ENCODE measurements at places on chromosomes 3 and 15. TPM values are rescaled to one million over a fixed set of nuclear protein-coding genes. Genes with fewer than 3 reads are reported as not detected.

CHRNA5 gene
- 4.3 TPM for total RNA-seq

TFG gene
- 72.8 TPM for total RNA-seq

BDH1 gene
- 33.1 TPM for total RNA-seq

DOCK3 gene
- 0.66 TPM for total RNA-seq

ISLR gene
- total RNA-seq, result 49.2 TPM

ARNT2 gene
- 7.0 TPM for total RNA-seq

CD96 gene
- 8.2 TPM for total RNA-seq

DNA sequence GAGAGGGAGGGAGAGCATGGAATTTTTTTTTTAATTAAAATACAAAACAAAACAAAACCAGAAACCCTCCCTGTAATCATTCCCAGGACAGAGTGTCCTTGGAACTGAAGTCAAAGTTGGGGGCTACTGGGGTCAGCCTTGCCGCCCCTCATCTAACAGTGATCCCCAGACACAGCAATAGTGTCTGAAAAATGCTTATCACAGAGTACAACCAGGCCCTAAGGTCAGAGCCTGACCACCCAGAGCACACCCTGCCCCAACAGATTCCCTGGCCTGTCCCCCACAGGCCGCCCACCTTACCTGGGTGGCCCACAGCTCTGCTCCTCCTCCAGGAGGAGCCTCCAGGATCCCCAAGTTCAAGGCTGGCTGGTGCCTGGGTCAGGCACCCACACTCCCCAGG lies 101.6 kb upstream of the LINGO1 start:
- no peak overlapping the region for H3K27ac ChIP-seq
- H3K4me1 ChIP-seq, result no peaks in the 10 kb centered on the region
- no peaks in the 10 kb centered on the region for H3K27me3 ChIP-seq
- no peaks in the 10 kb centered on the region for H3K36me3 ChIP-seq
- H3K4me3 ChIP-seq, result no peak overlapping the region

GRCh38 chr3:129619726-129620162 lies 13.3 kb upstream of the PLXND1 start:
- H3K27me3 ChIP-seq, result no peaks in the 10 kb centered on the region
- H3K36me3 ChIP-seq, result no peaks in the 10 kb centered on the region
- no peak overlapping the region for H3K4me3 ChIP-seq
- no peaks in the 10 kb centered on the region for H3K4me1 ChIP-seq

GRCh38 chr15:77017761-77018720 lies 23.1 kb downstream of the PSTPIP1 start:
- H3K27me3 ChIP-seq, result no peaks in the 10 kb centered on the region
- no peaks in the 10 kb centered on the region for H3K36me3 ChIP-seq
- no peaks in the 10 kb centered on the region for H3K4me1 ChIP-seq
- DNase-seq, result no peak
- no peak overlapping the region for H3K4me3 ChIP-seq

- H3K36me3 ChIP-seq, result no peaks in the 10 kb centered on the region
- no peak for DNase-seq
- no peak overlapping the region for H3K27ac ChIP-seq
- H3K4me3 ChIP-seq, result no peak overlapping the region
- H3K27me3 ChIP-seq, result no peaks in the 10 kb centered on the region
Measured at GRCh38 chr3:114974387-114974786, 172.7 kb downstream of the ZBTB20 start.

DNA sequence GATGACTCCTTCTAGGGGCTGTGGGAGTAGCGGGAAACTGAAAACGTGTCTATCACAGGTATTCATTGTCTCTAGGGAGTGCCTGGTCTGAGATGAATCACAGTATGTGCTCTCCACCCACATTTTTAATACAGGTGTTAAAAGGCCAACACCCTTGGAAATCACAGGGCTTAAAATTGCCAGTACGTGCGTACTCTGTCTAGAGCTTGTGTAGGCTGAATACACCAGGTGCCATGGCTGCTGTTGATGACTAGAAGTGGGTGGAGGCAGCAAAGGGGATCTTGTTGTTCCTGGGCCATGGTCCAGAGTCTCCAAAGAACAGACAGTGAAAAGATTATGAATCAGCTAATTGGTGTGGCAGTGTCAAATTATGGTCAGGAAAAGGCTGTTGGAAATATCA lies 35.1 kb upstream of the P3H2 start:
- H3K4me3 ChIP-seq, result no peak overlapping the region
- H3K27ac ChIP-seq, result no peak overlapping the region
- no peak for DNase-seq
- H3K27me3 ChIP-seq, result no peaks in the 10 kb centered on the region

GRCh38 chr3:63972987-63973386 lies 50.3 kb downstream of the PSMD6 start:
- peaks cover 32% of the 10 kb centered on the region for H3K4me1 ChIP-seq
- no peaks in the 10 kb centered on the region for H3K27me3 ChIP-seq
- H3K4me3 ChIP-seq, result no peak overlapping the region
- DNase-seq, result no peak

GRCh38 chr3:120791010-120791409 lies 48.5 kb downstream of the GTF2E1 start:
- no peak overlapping the region for H3K4me3 ChIP-seq
- no peak overlapping the region for H3K27ac ChIP-seq
- H3K27me3 ChIP-seq, result no peaks in the 10 kb centered on the region
- no peaks in the 10 kb centered on the region for H3K4me1 ChIP-seq
- DNase-seq, result no peak

DNA sequence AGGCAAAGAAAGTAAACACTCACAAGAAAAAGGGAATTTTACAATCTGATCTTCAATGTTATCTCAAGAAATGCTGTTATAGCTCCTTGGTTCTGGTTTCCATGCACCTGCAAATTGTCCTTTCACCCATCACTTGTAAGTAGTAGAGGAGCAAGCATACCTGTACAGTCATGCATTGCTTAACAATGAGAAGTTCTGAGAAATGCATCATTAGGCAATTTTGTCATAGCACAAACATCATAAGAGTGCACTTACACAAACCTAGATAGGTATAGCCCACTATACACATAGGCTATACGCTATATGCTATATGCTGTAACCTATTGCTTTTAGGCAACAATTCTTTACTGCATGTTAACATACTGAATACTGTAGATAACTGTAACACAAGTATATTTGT lies 672.3 kb downstream of the FHIT start:
- no peaks in the 10 kb centered on the region for H3K4me1 ChIP-seq
- H3K36me3 ChIP-seq, result no peaks in the 10 kb centered on the region
- H3K27me3 ChIP-seq, result no peaks in the 10 kb centered on the region
- no peak overlapping the region for H3K27ac ChIP-seq
- H3K4me3 ChIP-seq, result no peak overlapping the region

GRCh38 chr15:67186226-67186649 lies 68.2 kb downstream of the AAGAB start:
- H3K27ac ChIP-seq, result peak overlapping the region; percentile 31
- H3K36me3 ChIP-seq, result no peaks in the 10 kb centered on the region
- H3K27me3 ChIP-seq, result no peaks in the 10 kb centered on the region
- no peak overlapping the region for H3K4me3 ChIP-seq
- H3K4me1 ChIP-seq, result peaks cover 9% of the 10 kb centered on the region

DNA sequence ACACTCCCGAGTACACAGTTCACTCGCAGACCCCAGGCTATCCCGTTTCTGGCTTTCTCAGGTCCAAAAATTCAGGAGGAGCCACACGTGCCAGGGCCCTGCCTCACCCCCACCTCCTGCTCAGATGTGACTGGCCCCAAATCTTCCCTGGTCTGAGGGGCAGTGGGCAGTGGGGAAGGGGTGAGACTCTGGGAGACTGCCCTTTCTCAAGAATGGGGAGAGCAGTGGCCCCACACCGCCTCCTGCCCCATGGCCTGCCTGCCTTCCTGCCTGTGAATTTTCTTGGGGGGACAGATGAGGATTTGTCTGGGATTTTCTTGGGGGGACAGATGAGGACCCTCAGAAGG lies 174.6 kb downstream of the MEGF11 start:
- DNase-seq, result no peak
- H3K27ac ChIP-seq, result no peak overlapping the region
- no peaks in the 10 kb centered on the region for H3K27me3 ChIP-seq
- H3K4me3 ChIP-seq, result no peak overlapping the region
- H3K4me1 ChIP-seq, result no peaks in the 10 kb centered on the region

- no peak for DNase-seq
- H3K27me3 ChIP-seq, result no peaks in the 10 kb centered on the region
- no peaks in the 10 kb centered on the region for H3K36me3 ChIP-seq
- H3K4me3 ChIP-seq, result peak overlapping the region; percentile 72
- peak overlapping the region; percentile 81 for H3K27ac ChIP-seq
Measured at GRCh38 chr15:78265137-78265460, 737 bp downstream of the DNAJA4 start.

- no peak for DNase-seq
- H3K27me3 ChIP-seq, result no peaks in the 10 kb centered on the region
- H3K4me1 ChIP-seq, result no peaks in the 10 kb centered on the region
- no peak overlapping the region for H3K4me3 ChIP-seq
- H3K27ac ChIP-seq, result no peak overlapping the region
- no peaks in the 10 kb centered on the region for H3K36me3 ChIP-seq
Measured at GRCh38 chr3:171867981-171868380, 24.8 kb downstream of the TMEM212 start.

- no peaks in the 10 kb centered on the region for H3K36me3 ChIP-seq
- H3K4me1 ChIP-seq, result no peaks in the 10 kb centered on the region
- H3K27ac ChIP-seq, result no peak overlapping the region
- DNase-seq, result no peak
Measured at GRCh38 chr3:15171096-15171495, 35.0 kb upstream of the CAPN7 start.

DNA sequence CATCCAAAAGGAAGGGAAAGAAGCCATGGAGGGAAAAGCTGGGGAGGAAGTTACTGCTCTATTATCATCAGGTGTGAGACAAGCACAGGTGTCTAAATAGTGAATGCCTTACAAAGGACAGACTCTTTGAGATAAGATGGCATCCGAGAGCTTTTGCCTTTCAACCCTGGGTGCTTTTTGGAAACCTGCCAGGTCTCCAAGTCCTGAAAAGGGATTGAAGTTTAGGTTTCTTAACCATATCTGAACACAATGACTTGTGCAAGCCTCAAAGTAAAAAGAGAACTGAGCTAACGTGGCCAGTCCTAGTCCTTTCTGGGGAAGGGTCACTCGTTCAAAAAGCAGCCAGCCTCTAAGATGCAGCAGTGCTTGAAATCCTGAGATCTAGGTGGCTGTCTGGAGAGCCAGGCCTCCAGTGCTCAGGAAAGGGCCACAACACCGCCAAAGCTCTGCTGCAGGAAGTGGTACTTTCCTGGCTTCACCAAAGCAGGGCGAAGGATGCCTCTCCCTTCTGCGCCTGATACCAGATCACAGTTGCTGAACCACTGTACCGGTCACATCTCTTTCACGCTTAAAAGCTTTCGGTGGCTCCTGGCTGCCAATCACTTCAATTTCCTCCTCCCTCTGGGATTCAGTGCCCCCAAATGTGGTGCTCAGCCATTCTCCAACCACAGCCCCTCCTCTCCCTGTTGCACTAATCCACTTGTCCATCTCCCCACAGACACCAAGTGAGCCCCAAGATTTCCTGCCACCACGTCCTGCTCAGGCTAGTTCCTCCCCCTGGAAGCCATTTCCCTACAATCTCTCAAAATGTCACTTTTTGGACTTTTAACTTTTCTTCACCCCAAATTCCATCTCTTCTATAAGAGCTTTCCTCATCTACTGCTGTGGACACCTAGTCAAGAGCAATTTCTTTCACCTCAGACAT lies 104.1 kb upstream of the LPP start:
- DNase-seq, result no peak
- no peaks in the 10 kb centered on the region for H3K27me3 ChIP-seq
- peaks cover 11% of the 10 kb centered on the region for H3K4me1 ChIP-seq
- no peaks in the 10 kb centered on the region for H3K36me3 ChIP-seq
- H3K4me3 ChIP-seq, result no peak overlapping the region

GRCh38 chr15:62983956-62984355 lies 58.6 kb upstream of the TPM1 start:
- H3K27ac ChIP-seq, result no peak overlapping the region
- H3K4me1 ChIP-seq, result no peaks in the 10 kb centered on the region
- H3K36me3 ChIP-seq, result no peaks in the 10 kb centered on the region
- no peaks in the 10 kb centered on the region for H3K27me3 ChIP-seq
- no peak overlapping the region for H3K4me3 ChIP-seq
- DNase-seq, result no peak

DNA sequence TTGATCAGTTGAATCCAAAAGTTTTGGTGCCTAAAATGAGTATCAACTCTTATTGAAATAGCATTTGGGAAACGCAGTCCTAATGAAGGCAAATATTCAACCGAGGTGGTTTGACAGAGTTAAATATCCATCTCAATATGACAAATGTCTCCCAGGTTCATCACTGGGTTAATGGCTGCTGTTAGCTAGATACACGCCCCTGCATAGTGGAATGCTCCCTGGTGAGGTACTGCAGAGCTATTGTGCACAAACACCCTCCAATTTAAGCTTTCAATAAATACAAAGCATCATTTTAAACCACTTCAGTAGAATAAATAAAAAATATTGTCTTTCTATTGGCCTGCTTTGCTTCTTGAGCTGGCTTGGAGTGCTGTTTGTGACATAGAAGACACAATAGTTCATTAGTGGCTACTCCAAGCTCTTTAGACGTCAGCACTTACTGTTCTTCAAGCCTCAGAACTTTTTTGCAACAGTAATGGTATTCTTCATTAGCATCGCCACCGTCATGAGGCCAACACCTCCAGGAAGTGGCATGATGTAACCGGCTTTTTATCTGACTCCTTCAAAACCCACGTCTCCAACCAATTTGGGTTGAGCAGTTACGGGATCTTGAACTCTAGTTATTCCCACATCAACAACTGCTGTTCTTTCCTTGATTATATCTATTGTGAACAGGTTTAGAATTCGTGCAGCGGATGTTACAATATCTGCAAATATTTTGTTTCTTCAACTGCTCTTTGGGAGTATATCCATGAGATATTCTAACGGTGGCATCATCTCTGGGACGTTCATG lies 1159.6 kb upstream of the EPHA6 start:
- H3K4me3 ChIP-seq, result no peak overlapping the region
- H3K27ac ChIP-seq, result no peak overlapping the region
- H3K36me3 ChIP-seq, result no peaks in the 10 kb centered on the region
- H3K27me3 ChIP-seq, result no peaks in the 10 kb centered on the region
- H3K4me1 ChIP-seq, result no peaks in the 10 kb centered on the region

- H3K27me3 ChIP-seq, result no peaks in the 10 kb centered on the region
- H3K4me1 ChIP-seq, result no peaks in the 10 kb centered on the region
- no peak overlapping the region for H3K4me3 ChIP-seq
Measured at GRCh38 chr15:35925275-35926006, 379.5 kb upstream of the DPH6 start.

GRCh38 chr3:113039546-113039945 lies 48.8 kb downstream of the GTPBP8 start:
- DNase-seq, result no peak
- no peak overlapping the region for H3K27ac ChIP-seq
- no peaks in the 10 kb centered on the region for H3K27me3 ChIP-seq
- no peaks in the 10 kb centered on the region for H3K36me3 ChIP-seq

DNA sequence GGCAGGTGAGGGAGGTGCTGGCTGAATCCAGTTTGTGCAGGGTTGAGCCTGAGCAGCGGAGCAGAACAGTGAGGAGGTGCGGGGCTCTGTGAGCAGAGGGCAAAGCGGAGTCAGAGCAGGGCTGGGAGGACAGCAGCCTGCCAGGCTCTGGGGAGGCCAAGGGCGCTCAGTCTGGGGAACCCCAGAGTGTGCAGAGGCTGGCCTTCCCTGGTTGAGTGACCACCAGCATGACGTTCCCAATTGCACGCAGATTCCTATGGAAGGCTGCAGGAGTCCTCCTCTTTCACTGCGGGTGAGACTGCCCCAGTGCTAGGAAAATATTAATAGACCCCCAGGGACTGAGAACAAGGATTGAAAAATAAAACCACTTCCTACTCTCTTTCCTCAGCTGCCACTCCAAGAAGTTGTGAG lies 13.2 kb downstream of the MRAS start:
- DNase-seq, result no peak
- peak overlapping the region; percentile 8 for H3K27ac ChIP-seq
- no peaks in the 10 kb centered on the region for H3K36me3 ChIP-seq

- no peaks in the 10 kb centered on the region for H3K4me1 ChIP-seq
- H3K27ac ChIP-seq, result no peak overlapping the region
- H3K36me3 ChIP-seq, result no peaks in the 10 kb centered on the region
- no peak for DNase-seq
- H3K4me3 ChIP-seq, result no peak overlapping the region
Measured at GRCh38 chr3:94234177-94234788, 171.4 kb downstream of the NSUN3 start.
